SK-N-DZ (cell line): ENCODE measurements at places on chromosomes 5 and 9.

GRCh38 chr5:177296581-177296980 lies 6.9 kb downstream of the RAB24 start:
- DNase-seq = no peak

DNA sequence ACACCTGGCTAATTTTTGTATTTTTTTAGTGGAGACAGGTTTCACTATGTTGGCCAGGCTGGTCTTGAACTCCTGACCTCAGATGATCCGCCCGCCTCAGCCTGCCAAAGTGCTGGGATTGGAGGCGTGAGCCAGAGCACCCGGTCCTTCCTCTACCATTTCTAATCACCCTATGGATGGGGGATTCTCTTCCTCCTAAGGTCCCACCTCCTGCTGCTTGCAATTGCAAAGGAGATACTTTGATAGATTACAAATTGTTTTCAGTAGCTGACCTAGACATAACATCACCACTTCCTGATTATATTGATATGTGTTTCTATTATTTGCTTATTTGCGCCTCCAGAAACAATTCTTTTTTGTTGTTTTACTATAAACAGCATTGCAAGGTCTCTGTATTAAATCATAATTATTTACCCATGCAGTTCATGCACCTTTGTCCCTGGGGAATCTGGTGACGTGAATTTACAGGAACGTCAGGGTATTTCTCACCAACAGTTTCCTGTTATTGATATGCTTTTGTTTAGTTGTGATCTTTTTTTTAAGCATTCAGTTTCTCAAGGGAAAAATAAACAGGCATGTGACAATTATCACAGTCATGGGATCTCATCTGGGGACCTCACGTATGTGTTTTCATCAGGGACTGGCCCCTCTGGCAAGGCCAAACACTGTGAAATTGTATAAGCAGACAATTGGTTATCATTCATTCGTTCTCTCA lies 43.2 kb downstream of the ESM1 start:
- no peak for DNase-seq

GRCh38 chr5:171577042-171577758 lies 157.8 kb downstream of the FGF18 start:
- DNase-seq = no peak

GRCh38 chr5:132477784-132478365 lies 12.7 kb downstream of the IRF1 start:
- no peak for DNase-seq

DNA sequence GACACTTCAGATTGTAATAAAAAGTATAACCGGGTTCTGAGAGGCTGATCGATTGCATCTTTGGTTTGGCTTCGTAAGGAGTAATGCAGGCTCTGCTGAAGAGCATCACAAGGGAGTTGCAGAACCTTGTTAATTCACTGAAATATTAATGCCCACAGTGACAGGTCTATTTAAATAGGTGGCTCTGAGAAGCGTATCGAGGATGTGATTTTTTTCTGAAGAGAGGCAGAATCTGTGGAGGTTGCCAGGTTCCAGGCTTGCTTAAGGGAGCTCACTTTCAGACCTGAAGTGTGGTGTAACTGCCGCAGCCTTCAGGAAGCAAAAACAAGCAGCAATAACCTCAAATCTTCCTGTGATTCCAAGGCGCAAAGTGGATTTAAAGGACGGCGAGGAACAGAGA lies 80.3 kb downstream of the ANKRD33B start:
- no peak for DNase-seq

- DNase-seq = no peak
Observed at GRCh38 chr5:57119031-57119430, 54.8 kb upstream of the GPBP1 start.

DNA sequence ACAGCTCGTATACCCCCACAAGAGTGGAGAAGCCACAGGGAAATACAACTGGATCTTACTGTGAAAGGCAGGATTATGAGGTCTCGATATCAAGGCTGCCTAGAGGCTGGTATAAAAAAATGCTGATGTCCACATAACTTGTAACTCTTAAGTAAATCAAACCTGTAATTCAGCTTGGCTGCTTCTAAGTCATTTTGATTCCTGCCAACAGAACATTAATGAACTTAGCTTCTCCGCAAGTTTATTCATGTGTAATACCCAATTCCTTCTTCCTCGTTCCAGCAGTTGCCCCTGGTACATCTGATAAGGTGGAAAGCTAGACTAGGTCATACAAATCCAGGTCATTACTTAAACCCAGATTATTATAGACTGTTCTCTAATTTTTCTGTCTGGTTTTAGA lies 16.4 kb upstream of the SMIM15 start:
- DNase-seq = no peak

GRCh38 chr9:2765250-2765880 lies 48.1 kb downstream of the KCNV2 start:
- no peak for DNase-seq

DNA sequence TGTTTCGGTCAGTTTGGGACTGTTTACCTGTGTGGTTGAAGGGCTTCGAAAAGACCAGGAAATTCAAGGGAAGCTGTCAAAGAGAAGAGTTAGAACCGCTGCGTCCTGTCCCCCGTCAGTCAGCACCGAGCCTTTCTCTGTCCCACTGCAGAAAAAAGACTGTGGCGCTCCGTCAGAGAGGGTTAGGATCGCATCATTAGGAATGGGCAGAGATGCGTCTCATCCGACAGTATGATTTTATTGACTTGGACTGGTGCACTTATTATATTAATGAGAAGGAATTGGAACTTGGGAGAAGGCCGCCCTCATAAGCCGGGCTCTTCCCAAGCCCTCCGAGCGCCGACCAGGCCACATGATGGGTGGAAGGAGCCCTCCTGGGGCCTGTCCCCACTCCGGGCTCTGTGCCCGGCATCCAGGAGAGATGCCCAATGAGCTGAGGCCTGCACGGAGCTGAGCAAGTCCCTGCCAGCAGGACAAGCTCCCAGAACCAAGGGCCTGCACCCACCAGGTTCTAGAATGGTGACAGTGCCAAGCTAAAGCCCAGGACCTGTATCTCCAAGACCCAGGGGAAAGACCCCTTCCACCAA lies 71.5 kb downstream of the NEK6 start:
- no peak for DNase-seq
